ENCODE measurements at places on chromosomes 11 and 22.

- no peak for DNase-seq
Measured at GRCh38 chr11:77165066-77165465, 37.0 kb downstream of the MYO7A start.

GRCh38 chr11:84249344-84250135 is 963.4 kb upstream of the CCDC90B start:
- DNase-seq: no peak

- DNase-seq: no peak
Measured at GRCh38 chr11:116473206-116473769, 299.5 kb downstream of the BUD13 start.

- no peak for DNase-seq
Measured at GRCh38 chr11:125933030-125933813, 12.6 kb upstream of the VSIG10L2 start.

DNA sequence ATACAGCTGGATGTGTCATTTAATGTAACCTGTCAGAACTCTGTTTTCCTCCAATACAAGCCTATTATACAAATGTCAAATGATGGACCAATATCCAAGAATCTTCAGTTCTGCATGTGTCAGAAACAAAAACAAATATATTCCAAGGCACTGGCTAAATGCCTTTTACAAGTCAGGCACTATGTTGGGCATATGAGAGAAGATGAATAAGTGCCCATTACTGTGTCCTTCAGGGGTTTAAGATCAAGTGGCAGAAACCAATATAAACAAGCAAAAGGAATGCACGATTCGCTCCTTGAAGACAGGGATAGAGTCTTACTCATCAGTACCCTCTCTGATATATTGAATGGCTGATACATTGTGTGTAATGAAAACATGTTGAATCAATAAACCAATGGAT is 254.4 kb downstream of the TTC28 start:
- no peak for DNase-seq

DNA sequence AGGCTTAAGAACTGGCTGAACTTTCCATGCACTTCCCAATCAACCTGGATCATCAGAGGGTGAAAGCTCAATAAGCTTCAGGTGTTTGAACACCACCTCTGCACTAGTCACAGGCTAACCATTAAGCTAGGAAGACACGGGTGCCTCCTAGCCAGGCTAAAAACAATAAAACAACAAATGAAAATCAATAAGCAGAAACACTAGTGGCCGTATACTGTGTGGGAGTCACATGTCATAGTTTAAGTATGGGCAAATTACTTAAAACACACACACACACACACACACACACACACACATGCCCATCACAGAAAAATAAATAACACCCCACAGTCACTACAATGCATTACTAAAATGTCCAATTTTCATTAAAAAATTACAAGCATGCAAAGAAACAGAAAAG is 85.2 kb downstream of the APOL5 start:
- DNase-seq: no peak

DNA sequence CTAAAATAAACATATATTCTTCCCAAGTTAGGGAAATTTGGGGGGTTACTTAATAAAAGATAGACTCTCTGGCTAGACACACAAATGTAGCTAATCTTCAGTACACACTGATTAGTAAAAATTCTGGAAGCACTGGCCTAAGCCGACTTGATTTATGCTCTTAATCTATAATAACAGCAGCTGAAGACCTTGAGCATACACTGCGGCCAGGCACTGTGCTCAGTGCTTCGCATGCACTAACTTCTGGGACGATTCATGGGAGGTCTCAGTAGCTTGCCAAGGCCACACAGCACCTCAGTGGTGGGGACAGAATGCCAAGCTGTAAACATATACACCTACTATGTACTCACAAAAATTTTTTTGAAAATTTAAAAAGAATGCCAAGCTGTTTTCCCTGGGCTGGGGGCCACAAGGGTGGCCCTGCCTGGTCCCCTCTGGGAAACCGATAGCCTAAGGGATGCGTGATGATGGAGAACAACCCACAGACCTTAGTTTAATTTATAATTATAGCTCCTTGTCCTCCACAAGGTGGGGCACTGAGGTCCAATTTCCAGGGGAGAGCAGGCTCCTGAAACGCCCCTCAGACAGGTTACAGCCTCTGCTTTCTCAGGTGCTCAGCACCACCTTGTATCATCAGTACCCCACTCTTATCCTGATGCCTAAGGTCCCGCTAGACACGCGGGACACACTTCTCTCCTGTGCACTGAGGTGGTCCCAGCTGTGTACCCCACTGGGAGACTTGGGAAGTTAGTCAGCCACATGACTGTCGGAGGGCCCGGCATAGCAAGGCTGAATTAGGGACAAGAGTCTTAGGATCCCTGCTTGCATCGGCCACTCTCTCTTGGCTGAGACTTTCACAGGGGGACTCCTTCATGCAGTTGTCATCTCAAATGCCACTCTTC is 20.1 kb downstream of the SERPIND1 start:
- no peak for DNase-seq

GRCh38 chr11:115503083-115503885 is 931 bp downstream of the CADM1 start:
- DNase-seq: no peak

GRCh38 chr11:19428206-19429002 is 187.7 kb upstream of the E2F8 start:
- DNase-seq: no peak

- no peak for DNase-seq
Measured at GRCh38 chr22:37806409-37807333, 1.1 kb upstream of the GCAT start.

GRCh38 chr11:20258376-20258895 is 98.2 kb upstream of the DBX1 start:
- DNase-seq: no peak

DNA sequence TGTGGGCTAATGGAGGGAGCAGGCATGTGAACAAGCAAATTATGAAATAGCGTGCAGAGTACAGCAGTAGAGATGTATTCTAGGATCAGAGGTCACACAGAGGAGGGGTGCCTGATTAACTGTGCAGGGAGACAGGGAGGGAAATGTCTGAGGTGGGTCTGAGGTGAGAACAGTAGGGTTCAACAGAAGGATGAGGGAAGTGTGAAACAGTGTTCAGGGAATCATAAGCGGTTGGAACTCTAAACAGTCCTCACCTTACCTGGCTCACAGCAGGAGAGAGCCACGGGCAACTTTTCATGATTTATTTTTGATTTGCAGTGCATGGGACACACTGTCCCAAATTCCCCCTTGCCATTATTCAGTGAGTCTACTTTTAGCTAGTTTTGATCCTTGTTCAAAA is 90.5 kb downstream of the PIWIL4 start:
- DNase-seq: no peak

DNA sequence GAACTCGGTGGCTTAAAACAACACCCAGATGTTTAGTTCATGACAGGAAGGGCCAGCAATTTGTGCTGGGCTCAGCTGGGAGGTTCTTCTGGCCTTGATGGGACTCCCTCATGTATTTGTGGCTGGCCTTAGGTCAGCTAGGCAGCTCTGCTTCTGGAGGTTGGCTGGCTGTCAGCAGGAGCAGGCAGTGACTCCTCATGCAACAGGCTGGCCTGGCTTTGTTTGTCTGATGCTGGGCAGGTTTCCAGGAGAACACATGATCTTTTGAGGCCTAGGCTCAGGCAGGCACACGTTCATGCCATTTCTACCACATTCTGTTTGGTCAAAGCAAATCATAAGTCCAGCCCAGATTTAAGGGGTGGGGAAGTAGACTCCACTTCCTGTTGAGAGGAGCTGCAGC is 571.2 kb downstream of the TBC1D22A start:
- no peak for DNase-seq

DNA sequence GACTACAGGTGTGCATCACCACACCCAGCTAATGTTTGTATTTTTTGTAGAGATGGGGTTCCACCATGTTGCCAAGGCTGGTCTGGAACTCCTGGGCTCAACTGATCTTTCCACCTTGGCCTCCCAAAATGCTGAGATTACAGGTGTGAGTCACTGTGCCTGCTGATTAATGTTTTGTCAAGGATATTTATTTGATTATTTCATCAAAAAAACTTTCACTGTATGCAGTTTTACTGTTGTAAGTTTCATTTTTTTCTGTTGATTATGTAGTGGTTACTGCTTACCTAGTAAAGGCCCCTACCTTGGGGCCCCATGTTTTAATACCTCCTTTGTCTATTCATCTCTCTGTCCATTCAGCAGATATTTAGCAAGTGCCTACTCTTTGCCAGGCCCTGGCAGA is 16.7 kb upstream of the FAM168A start:
- DNase-seq: no peak

- DNase-seq: no peak
Measured at GRCh38 chr22:50248196-50249081, 2.6 kb downstream of the HDAC10 start.

- no peak for DNase-seq
Measured at GRCh38 chr11:63914896-63915691, 1.9 kb downstream of the RCOR2 start.

GRCh38 chr11:69915501-69916250 is 96.5 kb upstream of the FGF3 start:
- no peak for DNase-seq

DNA sequence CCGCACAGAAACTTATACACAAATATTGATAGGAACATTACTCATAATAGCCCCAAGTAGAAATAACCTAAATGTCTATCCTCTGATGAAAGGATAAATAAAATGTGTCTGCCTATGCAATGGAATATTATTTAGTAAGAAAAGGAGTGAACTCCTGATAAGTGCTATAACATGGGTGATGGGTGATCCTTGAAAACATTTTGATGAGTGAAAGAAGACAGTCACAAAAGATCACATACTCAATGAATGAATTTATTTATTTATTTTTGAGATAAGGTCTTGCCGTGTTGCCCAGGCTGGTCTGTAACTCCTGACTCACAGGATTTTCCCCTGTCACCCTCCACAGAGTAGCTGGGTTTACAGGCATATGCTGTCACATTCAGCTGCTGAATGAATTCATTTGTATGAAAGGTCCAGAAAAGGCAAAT is 17.3 kb downstream of the RNF121 start:
- no peak for DNase-seq

GRCh38 chr11:9313648-9314290 is 624 bp downstream of the TMEM41B start:
- DNase-seq: no peak

DNA sequence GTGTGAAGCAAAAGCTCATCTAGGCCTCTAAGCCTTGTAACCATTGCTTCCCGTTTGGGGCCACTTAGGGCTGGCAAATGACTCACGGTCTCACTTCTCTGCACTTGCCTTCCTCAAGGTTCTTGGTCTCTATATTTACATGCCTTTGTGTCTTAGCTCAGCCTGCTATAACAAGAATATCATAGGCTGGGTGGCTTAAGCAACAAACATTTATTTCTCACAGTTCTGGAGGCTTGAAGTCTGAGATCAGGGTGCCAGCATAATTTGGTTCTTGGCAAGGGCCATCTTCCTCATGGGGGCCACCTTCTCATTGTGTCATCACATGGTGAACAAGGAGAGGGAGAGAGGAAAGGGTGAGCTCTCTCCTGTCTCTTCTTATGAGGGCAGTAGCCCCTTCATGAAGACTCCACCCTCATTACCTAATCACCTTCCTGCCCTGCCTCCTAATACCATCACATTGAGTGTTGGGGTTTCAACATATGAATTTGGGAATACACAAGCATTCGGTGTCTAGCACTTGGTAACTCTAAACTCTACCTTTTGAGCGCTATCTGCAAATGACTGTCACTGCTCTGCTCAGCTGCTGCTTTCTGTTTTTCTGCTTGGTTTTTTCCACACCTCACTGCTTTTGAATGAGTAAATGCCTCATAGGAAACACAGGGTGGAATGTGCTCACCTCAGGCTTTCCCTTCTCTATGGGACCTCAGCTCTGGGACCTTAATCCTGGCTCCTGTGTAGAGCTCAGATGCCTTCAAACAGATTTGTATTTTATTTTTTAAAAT is 16.2 kb upstream of the ME3 start:
- peak; percentile 83 for DNase-seq

DNA sequence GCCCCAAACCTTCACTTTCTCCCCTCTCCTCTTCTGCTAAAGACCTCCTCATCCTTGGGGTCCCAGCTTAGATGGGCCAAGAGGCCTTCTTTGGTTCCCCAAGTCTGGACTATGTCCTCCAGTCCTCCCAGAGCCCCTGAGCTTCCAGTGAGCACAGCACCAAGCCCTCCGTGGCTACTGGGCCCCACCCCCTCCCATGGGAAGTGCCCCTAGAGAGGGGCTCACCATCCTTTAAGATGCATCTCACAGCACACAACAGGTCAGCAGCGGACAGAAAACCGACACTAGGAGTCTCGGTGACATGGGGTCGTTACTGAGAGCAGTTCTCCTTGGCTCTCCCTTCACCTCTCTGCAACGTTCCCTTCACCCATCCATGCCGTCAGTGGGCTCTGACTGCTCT is 2.7 kb downstream of the LRRC32 start:
- no peak for DNase-seq

DNA sequence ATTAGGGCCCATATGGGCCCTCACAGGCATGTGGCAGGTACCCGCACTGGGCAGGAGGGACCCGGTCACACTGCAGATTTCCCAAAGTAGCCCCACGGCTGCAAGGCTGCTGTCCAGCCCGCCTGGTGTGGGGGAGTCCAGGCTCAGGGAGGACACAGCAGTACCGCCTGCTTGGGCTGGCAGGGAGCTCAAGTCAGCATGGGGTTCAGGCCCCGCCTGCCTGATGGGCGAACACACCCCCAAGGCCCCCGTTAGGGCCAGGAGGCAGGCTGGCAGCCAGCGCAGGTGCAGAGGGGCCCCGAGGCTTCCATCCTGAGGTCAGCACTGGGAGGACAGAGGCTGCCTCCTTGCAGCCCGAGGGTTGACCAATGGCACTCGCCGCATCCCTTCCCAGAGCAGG is 5.5 kb downstream of the ZDHHC8 start:
- DNase-seq: no peak

DNA sequence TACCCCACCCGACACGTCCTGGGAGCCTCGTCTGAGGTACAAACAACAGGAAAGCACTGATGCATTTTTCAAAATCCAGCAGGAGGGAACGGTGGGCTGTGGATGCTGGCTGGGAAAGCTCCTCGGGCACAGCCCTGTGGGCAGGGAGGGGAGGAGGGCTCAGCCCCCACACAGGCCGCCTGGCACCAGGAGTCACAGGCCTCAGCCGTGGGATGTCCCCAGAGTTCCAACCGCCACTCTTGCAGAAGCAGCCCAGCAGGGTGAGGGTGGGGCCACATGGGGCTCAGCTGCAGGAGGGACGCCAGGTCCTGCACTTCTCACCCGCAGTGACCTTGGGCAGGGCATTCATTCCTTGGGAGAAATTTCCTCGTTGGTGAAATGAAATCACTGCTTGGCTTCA is 274.6 kb downstream of the BRD1 start:
- no peak for DNase-seq

- no peak for DNase-seq
Measured at GRCh38 chr11:2272228-2272945, 2.0 kb upstream of the ASCL2 start.

- DNase-seq: no peak
Measured at GRCh38 chr11:70854901-70855556, 397.3 kb downstream of the SHANK2 start.

All from SIG-M5 (cell line).